Foreskin fibroblast (primary cell): ENCODE measurements at places on chromosomes 3 and 15.
A peak's percentile ranks its signal among the peaks of the same experiment; 100 is the strongest.

- DNase-seq, result peak; percentile 51
These were observed 78.7 kb downstream of the FAIM start for GRCh38 chr3:138687236-138687635.

DNA sequence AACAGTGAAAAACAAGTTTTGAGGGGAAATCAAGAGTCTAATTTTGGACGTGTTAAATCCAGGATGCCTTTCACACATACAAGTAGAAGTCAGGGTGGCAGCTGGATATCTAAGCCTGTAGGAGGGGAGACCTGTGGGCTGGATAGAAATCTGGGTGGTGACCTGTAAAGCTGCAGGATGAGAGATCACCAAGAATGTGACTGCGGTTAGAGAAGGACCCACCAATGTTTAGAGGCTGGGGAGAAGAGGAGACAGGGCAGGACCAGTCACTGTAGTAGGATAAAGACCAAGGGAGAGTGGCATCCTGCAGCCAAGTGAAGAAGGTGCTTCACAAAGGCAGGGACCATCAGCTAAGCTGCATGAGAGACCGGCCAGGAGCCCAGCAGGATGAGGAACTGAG is 36.2 kb downstream of the MRAS start:
- DNase-seq, result no peak

DNA sequence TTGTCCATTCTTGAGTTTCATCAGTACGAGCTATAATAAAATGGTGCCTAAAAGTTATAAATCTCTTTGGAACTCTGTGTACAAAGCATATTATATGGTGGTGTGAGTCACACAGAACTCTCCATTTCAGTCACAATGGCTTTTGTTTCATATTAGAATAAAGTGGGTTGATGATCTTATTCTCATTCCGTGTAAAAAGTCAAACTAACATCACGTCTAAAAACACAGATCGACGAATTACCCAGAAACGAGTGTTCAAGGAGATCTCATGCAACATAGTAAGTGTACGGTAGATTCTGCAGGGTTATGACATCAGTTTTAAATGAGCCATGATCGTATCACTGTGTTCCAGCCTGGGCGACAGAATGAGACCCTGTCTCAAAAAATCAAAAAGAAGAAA is 122.4 kb downstream of the FOXP1 start:
- no peak for DNase-seq

DNA sequence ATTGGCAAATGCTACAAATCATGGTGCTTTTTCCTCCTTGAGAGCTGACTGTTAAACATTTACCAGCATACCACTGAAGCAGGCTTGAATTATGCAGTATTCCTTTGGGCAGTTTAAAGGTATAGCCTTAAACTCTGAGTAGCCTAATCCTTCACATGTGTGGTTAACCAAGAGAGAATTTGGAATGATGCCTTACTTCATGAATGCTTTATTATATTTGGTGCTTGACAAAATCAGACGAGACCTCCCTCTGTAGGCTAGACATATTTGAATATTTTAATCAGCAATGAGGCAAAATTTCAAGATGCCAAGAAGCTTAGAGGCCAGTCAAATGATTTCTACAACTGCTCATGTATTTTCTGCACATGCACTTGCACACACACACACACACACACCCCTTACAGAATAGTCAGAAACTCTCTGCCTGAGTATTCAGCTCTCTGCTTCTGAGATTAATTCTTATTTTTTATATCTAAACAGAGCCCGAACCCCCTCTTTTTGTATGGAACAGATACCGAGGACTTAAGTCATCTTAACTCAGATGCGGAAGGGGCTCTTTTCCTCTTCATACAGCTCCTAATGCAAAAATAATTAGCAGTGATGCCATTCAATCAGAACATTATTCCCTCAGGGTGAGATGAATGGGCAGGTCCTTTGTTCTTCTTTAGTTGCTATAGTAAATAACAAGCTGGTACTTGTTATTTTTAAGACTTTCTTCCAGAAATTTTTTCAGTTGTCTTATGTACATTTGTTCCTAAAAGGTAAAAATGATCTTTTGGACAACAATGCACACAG is 195.5 kb upstream of the TMC3 start:
- no peak for DNase-seq

DNA sequence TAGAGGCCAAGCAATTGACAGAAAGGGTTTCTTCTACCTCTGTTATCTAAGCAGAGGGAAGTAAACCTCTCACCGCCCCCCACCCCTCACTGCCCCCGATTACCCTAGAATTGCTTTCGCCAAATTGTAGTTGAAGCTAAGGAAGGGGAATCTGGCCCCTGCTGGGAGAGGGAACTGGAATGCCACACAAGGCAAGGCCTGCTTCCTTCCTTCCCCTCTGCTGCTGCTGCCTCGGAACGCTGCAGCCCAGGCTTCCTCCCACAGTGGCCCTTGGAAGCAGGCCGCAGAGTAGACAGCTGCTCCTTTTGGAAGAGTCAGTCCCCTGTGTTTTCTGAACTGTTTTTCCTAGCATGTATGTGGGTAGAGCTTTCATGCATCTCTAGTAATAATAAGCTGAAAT is 21.6 kb downstream of the RLBP1 start:
- no peak for DNase-seq

DNA sequence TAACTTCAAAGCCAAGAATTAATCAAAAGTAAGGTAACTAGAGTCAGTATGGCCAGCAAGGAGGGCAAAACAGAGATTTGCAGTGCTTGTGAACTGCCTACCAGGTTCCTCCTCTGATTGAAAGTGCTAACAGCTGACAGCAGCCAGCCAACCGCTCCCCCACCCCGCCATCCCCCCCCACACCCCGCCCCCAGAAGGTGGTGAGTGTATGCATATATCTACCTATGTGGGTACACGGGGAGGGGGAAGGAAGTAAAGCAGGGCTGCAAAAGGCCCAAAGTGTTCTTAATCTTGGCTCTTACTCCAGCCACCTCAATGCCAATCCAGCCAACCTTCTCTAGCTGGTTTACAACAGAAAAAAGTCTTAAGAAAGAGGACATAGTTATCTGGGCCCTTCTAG is 50.7 kb downstream of the RAF1 start:
- DNase-seq, result no peak

DNA sequence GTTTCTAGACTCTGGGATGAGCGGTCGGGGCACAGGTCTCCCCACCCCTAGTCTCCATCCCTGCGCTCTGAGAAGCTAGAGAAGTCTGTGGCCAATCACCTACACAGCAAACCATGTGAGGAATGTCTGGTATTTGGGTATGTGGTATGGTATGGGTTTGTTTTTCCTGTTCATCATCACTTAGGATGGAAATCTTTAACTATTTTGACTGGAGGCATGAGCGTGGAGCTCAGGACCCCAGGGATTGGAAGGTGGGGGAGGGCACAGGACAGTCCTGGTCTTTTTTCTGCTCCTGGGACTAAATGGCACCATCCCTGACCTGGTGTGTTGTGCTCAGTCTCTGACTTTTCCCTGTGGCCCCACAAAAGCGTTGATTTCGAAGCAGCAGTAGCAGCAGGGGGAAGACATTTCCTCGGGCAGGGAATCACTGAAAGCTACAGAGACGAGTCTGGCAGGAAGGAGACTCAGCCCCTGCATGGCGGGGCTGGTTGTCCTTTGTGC is 191.7 kb upstream of the TPM1 start:
- peak; percentile 57 for DNase-seq
